ENCODE measurements at places on chromosomes 4 and X.

GRCh38 chrX:5549512-5549911 lies 679.2 kb downstream of the NLGN4X start:
- no peak for DNase-seq

GRCh38 chr4:70801265-70801809 lies 38.4 kb downstream of the GRSF1 start:
- no peak for DNase-seq

- no peak for DNase-seq
Observed at GRCh38 chr4:165355900-165356300, 22.9 kb upstream of the CPE start.

DNA sequence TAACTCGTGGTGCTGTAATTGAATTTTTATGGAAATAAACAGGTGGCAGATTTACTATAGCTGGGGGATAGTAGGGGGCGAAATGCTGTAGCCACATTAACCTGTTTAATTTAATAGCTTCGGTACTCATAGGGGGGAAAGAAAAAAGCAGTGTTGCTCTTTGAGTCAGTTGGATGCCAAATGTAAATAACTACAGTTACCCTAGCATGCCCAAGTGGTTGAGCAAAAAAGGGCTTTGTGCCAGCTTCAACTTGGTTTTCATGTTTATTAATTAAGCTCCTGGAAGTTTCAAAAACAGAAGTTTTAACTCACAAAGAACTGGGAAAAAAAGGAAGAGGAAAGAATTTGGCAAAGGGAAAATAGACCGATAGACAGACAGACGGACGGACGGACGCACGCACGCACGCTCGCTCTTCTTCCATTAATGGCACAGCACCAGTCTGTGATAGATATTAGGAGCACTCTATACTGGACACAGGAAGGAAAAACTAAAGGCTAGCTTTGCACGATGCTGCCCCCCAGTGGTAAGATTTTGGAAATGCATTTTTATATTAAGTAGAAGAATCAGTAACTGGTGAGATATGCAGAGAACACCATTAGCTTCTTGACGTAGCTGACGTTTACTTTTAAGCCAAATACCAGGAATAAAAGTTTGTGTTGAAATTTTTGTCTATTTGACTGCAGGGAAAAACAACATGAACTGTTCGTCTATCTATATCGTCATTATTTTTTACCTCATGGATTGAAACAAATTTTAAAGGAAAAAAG lies 151.8 kb downstream of the SLC7A11 start:
- DNase-seq: peak; percentile 40

DNA sequence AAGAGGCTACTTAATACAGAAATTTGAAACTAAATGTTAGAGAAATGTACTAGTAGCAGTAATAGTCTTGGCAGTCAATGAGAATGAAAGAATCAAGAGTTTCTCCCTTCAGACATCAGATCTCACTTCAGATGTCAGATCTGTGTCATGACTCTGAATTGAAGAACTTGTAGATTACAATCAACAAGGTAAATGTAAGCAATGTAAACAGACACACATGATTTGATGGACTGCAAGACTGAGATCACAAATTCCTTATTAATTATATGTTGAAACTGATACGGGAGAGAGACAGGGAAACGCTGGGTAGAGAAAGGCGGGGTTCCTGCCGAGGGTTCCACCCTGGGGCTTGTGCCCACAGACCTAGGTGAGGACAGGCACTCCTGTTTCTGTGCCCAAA lies 65.5 kb upstream of the HHIP start:
- no peak for DNase-seq

DNA sequence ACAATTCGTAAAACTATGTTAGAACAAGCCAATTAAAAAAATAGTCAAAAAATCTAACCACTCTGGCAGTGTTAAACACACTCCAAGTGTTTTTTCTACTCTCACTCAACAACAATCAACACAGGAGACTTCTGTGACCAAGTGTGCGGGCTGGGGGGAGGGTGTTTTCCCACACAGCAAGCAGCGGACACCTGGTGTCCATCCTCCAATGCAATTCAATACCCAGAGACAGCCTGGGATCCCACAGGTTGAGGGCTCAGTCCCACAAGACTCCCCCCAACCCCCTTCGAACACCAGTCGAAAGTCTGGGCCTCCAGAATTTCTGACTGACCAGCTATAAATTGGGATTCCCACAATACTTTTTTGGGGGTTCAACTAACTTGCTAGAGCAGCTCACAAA lies 8.3 kb upstream of the PIM2 start:
- DNase-seq: no peak

- peak; percentile 85 for DNase-seq
Observed at GRCh38 chr4:47836641-47837093, 1.2 kb downstream of the CORIN start.

- DNase-seq: no peak
Observed at GRCh38 chr4:12679217-12679616, 804.9 kb downstream of the RAB28 start.

- no peak for DNase-seq
Observed at GRCh38 chrX:3674881-3675280, 38.6 kb downstream of the PRKX start.

GRCh38 chr4:110347805-110348204 lies 128.2 kb upstream of the ENPEP start:
- DNase-seq: no peak

DNA sequence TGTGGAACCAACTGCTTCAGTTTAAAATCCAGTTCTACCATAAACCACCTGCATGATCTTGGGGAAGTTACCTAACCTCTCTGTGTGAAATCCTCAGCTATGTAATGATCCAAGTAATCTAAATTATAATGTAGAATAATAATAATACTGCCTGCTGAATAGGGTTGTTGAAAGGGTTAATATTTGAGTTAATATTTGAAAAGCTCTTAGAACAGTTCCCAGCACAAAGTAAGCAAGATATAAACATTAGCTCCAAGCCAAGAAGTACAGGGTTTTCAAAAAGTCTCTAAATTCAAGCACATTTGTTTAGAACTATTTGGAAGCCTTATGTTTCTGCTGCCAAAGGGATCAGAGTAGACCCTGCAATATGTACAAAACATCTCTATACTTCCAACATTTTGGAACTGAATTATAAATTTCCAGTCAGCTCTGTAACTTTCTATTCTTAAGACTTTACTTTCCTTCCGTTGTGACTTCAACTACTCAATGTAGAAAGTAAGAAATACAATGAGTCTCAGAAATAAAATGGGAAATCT lies 76.7 kb upstream of the FAM9C start:
- no peak for DNase-seq

GRCh38 chrX:20947411-20947912 lies 426.8 kb upstream of the CNKSR2 start:
- no peak for DNase-seq

DNA sequence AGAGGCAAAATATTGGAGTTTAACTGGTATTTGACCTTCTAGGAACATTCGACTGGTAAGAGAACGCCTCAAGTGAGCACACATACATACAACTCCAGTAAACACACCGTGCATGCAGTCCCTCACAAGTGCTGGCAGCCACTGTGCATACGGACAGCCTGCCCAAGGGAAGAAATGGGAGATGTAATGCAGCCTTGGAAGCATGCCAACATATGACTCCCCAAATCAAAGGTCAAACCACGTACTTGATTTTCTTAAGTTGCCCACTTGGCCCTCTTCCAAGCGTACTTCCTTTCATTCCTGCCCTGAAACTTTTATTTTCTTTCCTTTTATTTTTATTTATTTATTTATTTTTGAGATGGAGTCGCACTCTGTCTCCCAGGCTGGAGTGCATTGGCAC lies 206.6 kb downstream of the SPRY1 start:
- no peak for DNase-seq

DNA sequence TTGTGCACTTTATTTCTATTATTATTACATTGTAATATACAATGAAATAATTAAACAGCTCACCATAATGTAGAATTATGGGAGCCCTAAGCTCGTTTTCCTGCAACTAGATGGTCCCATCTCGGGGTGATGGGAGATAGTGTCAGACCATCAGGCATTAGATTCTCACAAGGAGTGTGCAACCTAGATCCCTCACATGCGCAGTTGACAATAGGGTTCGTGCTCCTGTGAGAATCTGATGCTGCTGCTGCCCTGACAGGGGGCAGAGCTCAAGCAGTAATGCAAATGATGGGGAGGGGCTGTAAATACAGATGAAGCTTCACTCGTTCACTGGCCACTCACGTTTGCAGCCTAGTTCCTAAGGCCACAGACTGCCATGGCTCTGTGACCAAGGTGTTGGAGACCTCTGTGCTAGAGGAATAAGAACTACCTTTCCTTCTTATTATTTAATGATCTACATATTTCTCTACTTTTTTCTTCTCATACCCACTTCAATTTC lies 492.9 kb upstream of the INTU start:
- no peak for DNase-seq

GRCh38 chr4:93416344-93417128 lies 412.0 kb upstream of the ATOH1 start:
- no peak for DNase-seq

DNA sequence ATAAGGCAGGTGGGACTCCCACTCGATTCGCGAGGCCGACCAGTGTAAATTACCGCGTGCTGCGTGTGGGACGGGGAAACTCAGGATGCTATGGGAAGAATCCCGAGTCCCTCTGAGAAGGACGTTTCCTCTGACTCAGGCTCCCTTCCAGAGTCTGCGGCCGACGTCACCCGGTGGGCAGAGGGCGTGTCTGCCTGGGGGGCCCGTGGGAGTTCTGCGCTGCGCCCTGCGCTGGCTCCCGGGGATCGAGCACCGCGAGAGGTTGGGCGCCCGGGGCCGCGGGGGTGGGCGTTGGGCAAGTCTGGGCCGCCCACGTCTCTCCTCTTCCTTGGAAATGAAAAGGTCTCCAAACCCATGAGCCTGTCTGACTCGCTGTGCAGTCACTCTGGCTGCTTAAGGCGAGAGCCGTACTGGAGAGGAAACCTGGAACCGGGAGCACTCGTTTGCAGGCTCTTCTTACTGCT lies 568 bp downstream of the NIPAL1 start:
- peak; percentile 88 for DNase-seq

DNA sequence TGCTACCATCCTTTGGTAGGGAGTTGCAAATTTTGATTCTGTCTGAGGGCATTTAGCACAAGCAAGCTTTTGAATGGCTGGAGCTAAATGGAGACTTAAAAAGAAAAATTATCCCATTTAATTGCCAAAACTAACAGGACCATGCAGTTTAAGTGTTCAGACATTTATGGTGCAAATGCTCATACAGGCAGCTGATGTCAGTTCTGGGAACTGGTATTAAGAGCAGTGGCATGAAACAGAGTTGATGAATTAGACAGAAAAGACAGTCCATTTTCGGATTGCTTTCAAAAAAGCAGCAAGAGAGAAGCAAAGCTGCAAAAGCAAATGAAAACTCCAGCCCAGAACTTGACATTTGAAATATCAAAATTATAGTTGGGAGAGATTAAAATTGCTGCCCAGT lies 1.3 kb downstream of the SCRG1 start:
- DNase-seq: no peak

- DNase-seq: no peak
Observed at GRCh38 chr4:153018684-153019083, 82.6 kb downstream of the FHDC1 start.

GRCh38 chr4:6071191-6071958 lies 53.1 kb upstream of the C4orf50 start:
- DNase-seq: no peak

DNA sequence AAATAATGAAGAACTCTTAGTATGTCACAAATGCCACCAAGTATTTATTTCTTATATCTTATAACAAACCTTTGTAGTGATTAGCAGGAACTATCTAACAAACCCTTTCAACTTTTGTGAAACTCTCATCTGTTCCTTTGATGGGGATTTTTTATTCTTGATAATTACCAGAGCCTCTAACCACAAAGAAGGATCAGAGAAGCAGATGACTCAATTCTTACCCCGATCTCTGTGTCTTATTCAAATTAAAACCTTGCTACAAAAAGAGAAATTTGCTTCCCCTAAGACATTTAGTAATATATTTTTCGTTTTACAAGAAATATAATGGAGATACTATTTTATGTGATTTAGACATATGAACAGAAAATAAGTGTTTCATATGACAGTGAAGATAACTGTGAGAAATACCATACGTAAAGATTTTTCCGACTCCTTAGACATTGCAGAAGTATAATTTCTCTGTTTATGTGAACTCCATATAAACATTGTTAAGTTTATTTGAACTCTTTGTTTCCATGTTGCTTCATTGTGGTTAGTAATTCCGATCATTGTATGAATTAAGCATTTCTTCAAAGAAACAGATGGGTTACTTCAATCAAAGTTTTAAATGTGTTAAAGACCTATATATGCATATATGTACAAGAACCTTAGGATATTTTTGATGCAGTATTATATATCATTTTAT lies 205.4 kb downstream of the CFAP299 start:
- DNase-seq: no peak

- no peak for DNase-seq
Observed at GRCh38 chr4:182222766-182223165, 20.4 kb upstream of the TENM3 start.

DNA sequence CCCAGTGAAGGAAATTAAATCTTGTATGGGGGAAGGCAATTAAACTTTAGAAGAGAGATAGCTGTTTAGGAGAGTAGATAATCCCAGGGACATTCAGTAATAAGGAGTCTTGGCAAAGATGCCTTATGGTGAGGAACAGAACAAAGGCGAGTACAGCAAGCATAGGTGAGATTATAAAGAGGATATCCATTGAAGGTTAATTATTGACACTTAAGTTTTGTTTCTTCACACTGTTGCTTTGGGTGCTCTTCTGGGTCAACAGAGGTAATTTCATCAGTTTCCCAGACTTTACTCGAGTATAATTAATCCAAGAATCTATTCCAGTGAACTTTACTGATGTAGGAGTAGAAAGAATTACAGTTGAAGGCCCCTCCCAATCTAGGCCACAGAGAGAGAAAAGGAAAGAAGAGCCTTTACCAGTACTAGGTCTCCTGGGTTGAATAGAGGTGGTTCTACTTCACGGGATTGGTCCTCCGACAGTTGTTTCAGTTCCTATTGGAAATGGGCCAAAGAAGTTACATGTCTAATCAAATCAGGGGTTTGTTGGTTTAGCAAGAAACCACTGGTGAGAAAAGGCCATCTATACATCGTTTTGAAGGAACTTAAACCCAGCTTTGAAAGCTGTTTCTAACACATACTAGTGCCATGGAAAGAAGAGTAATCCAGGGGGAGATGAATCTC lies 27.2 kb downstream of the EPGN start:
- no peak for DNase-seq

- DNase-seq: no peak
Observed at GRCh38 chrX:153455571-153455970, 9.7 kb upstream of the TREX2 start.

GRCh38 chrX:123324625-123325024 lies 140.5 kb downstream of the GRIA3 start:
- DNase-seq: no peak

DNA sequence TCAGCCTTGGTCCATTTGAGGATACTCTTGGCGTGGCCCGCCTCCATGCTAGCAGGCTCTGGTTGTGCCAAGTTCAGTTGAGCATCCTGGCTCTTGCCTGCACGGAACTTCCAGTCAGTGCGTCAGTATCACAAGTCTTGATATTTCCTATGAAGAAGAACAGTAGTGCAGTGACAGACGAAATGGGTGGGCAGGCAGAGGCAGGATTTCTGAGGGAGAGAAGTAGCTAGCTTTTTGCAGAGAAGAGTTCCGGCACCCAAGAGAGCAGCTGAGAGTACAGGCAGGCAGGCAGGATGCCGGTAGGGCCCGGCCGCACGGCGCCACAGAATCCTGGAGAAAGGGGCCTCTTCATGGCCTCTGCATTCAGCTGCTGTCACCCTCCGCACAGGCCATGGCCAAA lies 56.1 kb upstream of the MSANTD1 start:
- DNase-seq: no peak

All from upper lobe of left lung (tissue), 6 donors.